Activated T-cell treated with anti-CD3 and anti-CD28 coated beads for 4 hours (primary cell): ENCODE measurements at places on chromosomes 13 and 19.

DNA sequence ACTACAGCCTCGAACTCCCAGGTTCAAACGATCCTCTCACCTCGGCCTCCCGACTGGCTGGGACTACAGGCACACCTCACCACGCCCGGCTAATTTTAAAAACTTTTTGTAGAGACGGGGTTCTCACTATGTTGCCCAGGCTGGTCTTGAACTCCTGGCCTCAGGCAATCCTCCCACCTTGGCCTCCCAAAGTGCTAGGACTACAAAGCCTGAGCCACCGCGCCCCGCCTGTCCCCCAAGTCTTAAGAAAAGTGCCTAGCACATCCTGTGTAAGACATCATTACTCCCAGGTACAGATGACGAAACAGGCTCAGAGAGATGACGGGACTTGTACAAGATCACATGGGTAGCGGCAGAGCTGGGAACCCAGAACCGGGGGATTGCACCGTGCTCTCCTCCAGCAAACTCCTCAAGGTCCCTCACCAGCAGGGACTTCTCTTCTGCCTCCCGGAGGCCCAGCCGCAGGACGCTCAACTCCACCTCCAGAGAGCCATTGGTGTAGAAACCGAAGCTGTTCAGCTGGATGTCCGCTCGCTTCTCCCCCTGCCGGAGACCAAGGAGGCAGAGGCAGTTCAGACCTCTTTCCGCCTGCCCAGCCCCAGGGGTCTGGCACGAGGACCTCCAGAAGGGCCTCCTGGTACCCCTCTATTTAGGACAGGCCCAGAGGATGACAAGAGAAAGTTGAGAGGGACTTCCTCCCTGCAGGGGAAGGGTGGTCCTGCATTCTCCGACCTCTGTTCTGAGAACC, 1.0 kb downstream of the GPR108 start:
- DNase-seq: peak; percentile 52

DNA sequence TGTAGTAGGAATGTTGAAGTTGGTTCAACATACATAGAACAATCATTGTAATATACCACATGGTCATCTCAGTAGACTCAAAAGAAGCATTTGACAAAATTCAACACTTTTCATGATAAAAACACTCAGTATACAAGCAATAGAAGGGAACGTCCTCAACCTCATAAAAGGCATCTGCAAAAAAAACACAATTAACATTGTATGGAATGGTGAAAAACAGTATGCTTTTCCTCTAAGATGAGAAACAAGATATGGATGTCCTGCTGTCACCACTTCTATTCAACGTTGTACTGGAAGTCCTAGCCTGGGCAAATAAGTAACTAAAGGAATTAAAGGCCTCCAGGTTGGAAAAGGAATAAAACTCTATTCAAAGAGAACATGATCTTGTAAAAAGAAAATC, 54.5 kb downstream of the FNDC3A start:
- no peak for DNase-seq

- DNase-seq: no peak
Measured at GRCh38 chr19:3556423-3556977, 886 bp downstream of the MFSD12 start.

DNA sequence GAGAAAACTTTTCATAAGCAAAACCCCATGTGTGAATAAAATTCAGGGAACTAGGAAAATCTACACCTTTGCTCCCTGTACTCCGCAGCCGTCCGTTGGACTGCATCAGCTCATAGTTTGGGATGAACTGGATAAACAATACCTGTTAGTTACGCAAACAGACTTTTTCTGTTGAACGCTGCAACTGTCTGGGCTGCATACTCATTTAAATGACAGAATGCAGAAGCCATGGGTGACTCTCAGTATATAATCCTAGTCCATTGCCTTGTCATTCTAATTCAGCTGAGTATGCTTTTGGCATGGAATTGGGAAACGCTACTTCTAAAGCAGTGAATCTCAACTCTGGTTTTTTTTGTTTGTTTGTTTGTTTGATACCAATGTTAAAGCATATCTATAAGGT, 151.6 kb downstream of the SLITRK1 start:
- DNase-seq: no peak

GRCh38 chr13:79379274-79379673, 26.8 kb downstream of the RBM26 start:
- DNase-seq: no peak

DNA sequence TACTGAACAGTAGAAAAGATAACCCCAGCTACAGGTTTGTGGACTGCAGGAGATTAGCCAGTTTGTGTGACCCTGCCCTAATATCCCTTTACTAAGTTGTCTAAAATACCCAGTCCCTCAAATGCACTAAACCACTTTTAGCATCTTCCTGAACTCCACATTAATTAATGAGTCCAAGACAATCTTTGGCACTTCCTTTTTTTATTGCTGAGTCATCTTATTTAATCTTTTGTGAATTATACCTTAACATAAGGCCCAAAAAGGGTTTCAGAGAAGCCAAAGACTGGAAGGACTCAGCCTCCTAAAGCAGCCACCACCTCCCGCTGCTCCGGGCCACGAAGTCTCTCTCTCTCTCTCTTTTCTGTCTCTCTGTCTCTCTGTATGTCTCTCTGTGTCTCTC, 48.8 kb upstream of the PDCD5 start:
- no peak for DNase-seq

DNA sequence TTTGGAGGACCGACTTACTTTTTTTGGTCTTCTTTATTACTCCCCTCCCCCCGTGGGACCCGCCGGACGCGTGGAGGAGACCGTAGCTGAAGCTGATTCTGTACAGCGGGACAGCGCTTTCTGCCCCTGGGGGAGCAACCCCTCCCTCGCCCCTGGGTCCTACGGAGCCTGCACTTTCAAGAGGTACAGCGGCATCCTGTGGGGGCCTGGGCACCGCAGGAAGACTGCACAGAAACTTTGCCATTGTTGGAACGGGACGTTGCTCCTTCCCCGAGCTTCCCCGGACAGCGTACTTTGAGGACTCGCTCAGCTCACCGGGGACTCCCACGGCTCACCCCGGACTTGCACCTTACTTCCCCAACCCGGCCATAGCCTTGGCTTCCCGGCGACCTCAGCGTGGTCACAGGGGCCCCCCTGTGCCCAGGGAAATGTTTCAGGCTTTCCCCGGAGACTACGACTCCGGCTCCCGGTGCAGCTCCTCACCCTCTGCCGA, 409 bp downstream of the FOSB start:
- DNase-seq: no peak

- no peak for DNase-seq
Measured at GRCh38 chr19:18611327-18612050, 1.2 kb upstream of the TMEM59L start.

DNA sequence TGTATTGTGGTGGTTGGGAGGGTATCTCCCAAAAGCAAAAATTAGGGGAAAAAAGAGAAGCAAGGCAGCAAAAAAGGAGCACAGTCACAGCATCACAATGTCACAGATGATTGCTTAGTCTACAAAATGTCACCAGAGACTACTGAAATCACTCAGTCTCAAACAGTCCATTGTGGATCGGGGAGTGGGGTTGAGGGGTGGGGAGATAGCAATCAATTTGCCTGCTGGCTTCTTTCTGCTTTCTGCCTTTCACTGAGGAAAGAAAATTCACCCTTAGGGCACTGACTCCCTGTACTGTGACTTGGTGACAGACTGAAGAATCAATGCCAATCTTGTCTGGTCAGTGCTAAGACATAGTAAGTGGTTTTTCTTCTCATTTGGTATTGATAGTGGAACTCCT, 2127.1 kb upstream of the PCDH20 start:
- no peak for DNase-seq

DNA sequence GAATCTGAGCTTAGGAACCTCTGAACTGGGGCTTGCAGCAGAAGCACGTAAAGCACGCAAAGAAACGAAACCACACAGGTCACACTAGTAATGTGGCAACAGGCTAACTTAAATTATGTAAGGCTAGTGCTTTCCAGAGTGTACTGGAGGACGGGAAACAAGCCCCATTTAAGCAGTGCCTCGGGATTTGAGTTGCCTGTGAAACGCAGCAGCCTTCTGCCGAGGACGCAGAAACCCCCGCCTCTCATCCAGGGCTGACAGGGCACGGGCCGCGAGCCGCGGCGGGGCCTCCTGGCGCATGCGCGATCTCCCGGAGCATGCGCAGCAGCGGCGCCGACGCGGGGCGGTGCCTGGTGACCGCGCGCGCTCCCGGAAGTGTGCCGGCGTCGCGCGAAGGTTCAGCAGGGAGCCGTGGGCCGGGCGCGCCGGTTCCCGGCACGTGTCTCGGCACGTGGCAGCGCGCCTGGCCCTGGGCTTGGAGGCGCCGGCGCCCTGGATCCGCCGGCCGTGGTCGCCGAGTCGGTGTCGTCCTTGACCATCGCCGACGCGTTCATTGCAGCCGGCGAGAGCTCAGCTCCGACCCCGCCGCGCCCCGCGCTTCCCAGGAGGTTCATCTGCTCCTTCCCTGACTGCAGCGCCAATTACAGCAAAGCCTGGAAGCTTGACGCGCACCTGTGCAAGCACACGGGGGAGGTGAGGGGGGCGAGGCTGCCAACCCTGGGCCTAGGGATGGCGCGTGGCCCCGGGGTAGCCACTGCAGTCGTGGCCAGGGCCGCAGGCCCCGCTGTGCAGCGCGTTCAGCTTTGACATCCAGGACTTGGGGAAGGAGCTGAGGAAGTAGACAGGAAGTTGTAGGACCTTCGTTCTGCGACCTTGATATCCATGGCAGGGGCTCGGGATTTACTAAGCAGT, at the start of gene GTF3A:
GTF3A (plus strand) TSS at position 374 of the 912 bp plus-strand sequence.
- DNase-seq: peak; percentile 80

DNA sequence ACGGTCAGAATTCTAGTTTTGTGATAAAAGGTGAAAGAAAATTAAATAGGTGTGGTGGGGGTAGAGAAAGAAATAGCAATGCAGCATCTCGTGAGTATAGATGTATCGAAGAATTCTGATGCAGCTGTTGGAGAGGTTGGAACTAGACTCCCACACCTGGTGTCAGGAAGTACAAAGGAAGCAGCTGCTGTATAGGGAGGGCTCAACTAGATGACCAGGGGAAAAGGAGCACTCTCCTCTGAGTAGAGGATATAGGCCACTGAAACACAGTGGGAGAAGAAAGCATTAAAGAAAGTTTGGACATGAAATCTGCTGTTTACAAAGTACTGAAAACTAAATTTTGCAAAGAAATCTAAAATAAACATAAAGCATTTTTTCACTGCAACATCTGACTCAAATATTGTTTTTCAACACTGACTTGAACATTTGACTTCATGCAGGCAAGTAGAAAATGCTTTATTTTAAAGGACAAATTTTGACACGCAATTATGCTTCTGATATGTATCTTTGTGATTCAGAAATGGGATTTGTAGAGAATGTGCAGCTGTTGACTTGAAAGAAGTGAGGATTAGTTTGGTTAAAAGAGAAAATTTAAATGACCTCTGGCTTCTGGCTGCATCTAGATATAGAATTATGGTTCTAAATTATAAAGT, 82.2 kb downstream of the MIPEP start:
- DNase-seq: no peak

DNA sequence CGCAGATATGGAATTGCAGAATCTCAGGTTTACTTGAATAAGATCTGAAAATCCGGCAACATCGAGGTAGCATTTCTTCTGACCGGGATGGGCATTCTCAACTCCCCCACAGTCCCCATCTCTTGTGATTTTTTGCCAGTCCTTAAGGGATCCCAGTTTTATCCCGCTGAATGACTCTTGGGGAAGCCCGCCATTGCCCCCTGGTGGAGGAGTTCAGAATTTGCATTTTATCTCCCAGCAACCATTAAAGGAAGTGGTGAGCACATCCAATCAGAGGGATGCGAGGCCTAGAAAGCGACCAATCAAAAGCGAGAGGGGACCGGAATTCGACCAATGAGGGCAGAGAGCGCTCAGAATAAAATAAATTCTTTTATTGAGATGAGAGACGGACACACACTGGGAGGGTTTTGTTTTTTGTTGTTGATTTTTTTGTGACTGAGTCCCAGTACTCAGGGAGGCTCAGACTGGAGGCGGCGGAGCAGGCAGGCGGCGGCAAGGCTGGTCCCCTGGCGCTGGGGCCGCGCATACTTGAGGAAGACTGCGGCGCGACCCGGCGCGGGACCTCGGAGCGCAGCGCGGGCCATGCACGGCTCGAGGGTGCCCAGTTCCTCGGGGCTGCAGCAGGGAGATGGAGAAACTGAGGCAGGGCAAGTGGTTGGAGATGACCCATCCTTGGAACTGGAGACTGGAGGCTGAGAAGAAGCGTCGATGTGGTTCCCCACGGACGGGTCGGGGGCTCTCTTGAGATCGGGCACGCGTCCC, 3.9 kb upstream of the TTC9B start:
- peak; percentile 56 for DNase-seq

- DNase-seq: no peak
Measured at GRCh38 chr19:29966588-29967249, 24.7 kb downstream of the URI1 start.

GRCh38 chr19:53772943-53773342, 51.2 kb downstream of the NLRP12 start:
- peak; percentile 37 for DNase-seq

- no peak for DNase-seq
Measured at GRCh38 chr13:85693889-85694511, 105.2 kb downstream of the SLITRK6 start.

DNA sequence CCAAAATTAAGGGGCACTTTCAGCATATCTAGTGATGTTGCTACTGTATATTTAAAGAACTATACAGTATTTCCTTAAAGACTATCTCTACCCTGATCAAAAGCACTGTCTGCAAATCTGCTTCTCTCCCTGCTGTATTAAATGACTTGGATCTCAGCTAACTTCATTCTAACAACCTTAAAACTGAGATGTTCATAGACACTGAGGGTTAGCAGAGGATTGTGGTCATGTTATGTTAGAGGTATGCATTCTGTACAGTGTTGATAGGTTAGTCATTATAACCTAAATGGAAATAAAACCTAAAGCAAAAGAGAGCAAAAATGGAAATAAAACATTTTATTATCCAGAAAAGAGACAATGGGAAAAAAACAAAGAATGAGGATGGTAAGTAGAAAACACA, 9.9 kb downstream of the GPR183 start:
- no peak for DNase-seq

DNA sequence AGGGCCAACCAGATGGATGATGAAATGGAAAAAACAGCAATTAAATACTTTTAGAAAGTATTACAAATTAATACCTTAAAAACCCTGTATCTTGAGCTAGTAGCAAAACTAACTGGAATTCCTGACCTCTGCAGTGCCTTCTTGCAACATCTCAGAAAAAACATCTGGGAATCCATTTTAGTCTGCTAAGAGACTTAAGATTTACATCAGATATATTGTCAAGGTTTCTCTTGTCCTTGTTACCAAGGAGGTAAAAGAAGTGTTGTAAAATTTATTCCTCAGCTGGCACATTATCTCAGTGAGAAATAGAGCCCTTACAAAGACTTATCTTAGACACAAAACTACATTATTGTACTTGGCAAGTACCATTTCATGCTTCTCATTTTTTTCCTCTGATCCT, 18.5 kb downstream of the KCNRG start:
- DNase-seq: no peak

DNA sequence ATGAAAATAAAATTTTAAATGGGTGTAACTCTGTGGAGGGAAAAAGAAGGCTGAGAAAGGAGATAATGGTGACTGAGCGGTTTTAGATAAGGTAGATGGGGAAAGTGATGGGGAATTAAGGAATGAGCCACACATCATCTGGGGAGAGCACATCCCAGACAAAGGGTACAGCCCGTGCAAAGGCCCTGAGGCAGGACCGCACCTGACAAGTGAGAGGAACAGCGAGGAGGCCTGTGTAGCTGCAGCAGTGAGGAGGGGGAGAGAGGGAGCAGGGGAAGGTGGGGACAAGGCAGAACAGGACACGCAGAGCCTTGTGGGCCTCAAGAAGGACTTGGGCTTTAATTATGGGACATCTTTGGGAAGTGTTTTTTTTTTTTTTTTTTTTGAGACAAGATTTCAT, 1.8 kb upstream of the CELF5 start:
- no peak for DNase-seq

- no peak for DNase-seq
Measured at GRCh38 chr19:13974073-13974472, 21.8 kb downstream of the DCAF15 start.
